ENCODE measurements at places on chromosomes 12 and 14.

- DNase-seq = no peak
Observed at GRCh38 chr14:49955024-49955423, 62.1 kb downstream of the ARF6 start.

DNA sequence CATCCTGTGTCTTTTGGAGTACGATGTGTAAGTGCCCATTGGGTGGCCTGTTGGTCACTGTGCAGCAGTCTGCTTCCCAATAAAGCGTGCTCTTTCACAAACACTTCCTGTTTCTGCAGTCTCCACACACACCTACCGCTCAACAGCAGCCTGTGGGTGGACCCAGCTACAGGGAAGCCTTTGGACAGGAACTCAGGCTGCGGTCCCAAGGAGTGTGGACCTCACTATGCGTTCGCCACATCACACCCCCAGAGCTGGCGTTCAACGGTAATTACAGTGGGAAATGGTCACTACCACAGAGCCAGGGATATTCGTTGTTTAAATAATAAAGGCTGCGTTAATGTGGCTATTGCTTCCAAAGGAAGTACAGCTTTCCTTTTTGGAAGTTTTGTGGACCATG is 16.2 kb downstream of the PSMC1 start:
- no peak for DNase-seq

DNA sequence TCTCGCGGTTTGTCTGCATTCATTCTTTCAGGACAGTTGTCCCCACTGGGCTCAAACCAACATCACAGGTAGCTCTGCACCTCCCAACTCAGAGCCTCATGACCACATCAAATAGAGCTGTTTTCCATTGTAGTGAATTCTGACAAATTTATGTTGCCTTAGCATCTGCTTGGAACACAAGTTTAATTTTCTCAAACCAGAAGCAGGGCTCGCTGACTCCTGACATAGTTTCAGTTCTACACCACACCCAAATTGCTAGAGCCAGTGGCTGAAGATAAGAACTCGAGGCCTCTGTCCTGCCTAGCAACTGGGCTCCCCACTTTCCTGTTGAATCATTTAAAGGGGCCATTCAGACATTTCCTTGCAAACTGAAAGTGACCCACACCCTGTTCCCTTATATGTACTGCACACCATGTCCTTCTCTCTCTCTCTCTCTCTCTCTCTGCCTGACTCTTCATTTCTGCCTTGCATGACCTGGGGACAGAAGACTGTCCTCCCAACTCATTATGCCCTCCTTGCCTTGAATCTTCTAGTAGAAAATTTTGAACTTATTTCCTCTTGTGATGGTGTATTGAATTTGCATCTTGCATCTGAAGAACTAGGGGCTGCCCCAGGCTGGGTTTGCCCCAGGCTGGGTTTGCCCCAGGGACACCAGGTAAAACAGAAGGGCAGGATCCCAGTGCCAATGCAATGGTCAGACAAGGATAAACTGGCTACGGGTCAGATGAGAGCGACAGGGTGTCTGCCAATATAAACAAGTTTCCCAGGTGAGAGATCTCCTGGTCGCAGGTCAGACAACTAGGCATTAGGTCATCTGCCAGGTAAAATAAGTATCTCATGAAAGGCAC is 9.7 kb upstream of the WSCD2 start:
- no peak for DNase-seq

- no peak for DNase-seq
Observed at GRCh38 chr12:52776913-52777395, at the start of gene KRT76. TSS of gene KRT76 (minus strand) at chr12:52777345. CDS start at chr12:52777291, 54 bp downstream.

DNA sequence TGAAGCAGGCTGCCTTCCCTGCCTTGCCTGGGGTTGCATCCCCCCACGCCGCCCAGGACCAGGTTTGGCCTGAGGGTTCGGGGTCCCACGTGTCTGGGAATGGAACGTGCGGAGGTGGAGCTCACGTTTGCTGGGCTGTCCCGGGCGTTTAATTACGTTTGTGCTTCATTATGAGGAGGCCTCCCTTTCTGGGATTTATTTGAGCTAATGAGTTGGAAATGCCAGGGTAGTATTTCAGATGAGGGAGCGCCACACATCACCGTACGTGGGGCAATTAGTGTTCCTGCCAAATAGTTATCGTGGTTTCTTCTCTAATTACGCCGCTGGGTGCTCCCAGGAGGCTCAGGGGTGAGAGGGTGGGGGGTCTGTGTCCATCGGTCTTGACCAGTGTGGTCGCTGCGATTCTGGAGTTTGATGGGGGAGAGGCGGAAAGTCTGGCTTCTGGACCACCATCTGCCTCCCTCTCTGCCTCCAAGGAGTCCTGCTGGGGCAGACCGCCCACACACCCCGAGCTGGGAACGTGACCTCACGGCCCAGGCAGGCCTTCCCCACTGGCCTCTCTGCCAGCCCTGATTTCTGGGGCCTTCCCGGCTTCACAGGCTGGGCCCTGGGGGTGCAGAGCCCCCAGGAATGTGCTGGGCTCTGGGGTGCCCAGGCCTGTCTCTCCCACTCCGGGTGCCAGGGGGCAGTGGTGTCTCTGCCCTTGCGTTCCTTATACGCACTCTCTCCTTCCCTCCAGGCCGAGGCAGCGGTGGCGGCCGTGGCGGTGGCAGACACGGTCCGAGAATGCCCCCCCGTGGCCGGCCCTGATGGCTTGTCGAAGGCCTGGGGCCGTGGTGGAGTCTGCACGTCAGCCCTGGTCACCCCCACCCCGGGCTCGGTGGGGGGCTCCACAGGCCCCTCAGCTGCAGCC is 18.9 kb downstream of the KIF26A start:
- no peak for DNase-seq

GRCh38 chr12:19576506-19577280 is 137.4 kb downstream of the AEBP2 start:
- DNase-seq = no peak
